Activated T-helper 2 cell treated with anti-CD3 and anti-CD28 coated beads, Interferon-gamma antibody, Interleukin-2, Interleukin-4, amounts not matched to agents 10 μg/mL and 5 μg/mL and 100 μg/mL, durations not matched to agents 14 hours and 24 hours and 36 hours (primary cell): ENCODE measurements at places on chromosomes 5 and 9. TPM values are rescaled to one million over a fixed set of nuclear protein-coding genes. Genes with fewer than 3 reads are reported as not detected.

GRCh38 chr9:128405780-128406171 lies 14.9 kb upstream of the CERCAM start:
- DNase-seq, result no peak

DNA sequence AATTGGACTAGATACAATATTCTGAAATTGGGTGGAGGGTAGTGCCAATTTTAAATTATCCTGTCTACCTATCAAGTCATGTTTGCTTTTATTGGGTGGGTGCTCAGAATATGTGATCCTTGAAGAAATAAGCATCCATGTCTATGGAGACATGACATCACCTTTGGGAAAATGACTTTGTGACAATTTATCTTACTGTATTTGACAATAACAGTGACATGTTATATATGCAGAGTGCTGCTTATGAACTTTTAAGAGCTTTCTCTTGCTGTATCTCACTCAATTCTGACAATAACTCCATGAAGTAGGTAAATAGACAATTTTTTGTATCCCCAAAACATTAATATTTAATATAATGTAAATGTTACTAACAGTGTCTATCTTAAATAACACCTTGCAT lies 15.1 kb upstream of the ACTBL2 start:
- no peak for DNase-seq

GRCh38 chr5:171868236-171868635 lies 82.6 kb downstream of the SMIM23 start:
- no peak for DNase-seq

DNA sequence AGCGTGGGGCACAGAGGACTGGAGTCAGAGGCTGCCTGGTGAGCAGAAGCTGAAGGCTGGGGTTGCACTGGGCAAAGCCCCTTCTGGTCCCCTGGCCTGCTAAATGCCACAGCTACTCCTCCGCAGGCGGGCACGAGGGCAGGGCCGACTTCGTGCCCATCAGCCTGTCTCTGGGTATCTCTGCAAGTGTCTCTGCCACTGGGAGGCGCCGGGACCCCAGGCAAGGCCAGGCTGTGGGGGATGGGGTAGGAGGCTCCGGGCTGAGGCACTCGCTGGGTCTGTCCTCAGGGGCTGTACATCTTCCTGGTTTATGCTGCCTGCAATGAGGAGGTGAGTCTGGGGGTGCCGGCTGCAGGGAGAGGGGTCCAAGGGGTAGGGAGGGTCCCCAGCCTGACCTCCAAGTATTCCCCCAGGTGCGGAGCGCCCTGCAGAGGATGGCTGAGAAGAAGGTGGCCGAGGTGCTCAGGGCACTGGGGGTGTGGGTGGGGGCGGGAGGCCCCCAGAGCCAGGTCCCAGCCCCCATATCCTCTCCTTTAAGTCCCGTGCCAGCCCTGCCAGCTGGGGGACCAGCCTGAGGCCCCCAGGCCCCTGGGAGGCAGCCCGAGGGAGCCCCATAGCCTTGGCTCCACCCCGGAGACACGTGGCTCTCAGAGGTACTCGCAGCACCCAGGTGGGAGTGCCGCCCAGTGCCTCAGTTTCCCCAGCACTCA lies 25.1 kb downstream of the ADGRD2 start:
- DNase-seq, result no peak

Gene PPP1R26
- 2.2 and 2.3 TPM in 2 replicates for total RNA-seq
